Effector CD4-positive, alpha-beta T cell (primary cell): ENCODE measurements at places on chromosomes 11 and 22.

GRCh38 chr11:64292460-64293254, 1.6 kb downstream of the KCNK4 start:
- DNase-seq = no peak

- DNase-seq = no peak
These were observed 13.8 kb upstream of the MIAT start for GRCh38 chr22:26643418-26644100.

GRCh38 chr11:69204246-69204940, 48.7 kb downstream of the SMIM38 start:
- DNase-seq = no peak

GRCh38 chr22:27628891-27629631, 172.5 kb downstream of the MN1 start:
- no peak for DNase-seq

DNA sequence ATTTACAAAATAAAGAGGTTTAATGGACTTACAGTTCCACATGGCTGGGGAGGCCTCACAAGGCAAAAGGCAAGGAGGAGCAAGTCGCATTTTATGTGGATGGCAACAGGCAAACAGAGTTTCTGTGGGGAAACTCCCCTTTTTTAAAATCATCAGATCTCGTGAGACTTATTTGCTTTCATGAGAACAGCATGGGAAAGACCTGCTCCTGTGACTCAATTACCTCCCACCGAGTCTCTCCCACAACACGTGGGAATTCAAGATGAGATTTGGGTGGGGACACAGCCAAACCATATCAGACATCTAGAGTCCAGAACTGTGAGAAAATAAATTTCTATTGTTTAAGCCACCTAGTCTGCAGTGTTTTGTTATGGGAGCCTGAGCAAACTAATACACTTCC, 80.8 kb downstream of the ME3 start:
- no peak for DNase-seq

- no peak for DNase-seq
These were observed 136.0 kb downstream of the CACNA1I start for GRCh38 chr22:39706376-39707140.

DNA sequence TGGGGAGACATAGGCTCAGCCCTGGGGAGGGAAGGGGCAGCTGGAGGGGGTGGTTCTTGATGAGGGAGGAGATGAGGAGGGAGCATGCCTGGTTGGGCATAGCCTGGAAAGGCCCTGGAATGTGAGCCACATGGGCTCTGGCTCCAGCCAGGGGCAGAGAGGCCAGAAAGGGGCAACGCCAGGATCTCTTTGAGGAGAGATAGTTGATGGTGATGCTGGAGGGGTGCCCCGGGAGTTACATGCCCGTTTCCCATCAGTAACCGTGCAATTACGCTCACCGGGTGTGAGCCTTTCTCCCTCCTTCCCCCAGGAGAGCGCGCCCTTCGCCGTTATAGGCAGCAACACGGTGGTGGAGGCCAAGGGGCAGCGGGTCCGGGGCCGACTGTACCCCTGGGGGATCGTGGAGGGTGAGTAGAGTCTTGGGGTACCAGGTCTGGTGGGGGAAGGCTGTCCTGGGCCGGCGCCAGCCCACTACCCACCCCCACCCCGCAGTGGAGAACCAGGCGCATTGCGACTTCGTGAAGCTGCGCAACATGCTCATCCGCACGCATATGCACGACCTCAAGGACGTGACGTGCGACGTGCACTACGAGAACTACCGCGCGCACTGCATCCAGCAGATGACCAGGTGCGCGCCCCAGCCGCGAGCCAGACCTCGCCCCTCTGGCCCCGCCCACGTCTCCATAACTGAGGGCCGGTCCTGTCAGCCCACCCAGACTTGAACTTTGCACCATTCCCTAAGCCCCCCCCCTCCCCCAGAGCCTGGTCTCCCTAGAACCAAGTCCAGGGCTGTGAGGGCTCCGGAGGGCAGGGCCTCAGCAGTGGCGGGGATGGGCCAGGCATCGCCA, 1.8 kb upstream of the GP1BB start:
- DNase-seq = no peak

DNA sequence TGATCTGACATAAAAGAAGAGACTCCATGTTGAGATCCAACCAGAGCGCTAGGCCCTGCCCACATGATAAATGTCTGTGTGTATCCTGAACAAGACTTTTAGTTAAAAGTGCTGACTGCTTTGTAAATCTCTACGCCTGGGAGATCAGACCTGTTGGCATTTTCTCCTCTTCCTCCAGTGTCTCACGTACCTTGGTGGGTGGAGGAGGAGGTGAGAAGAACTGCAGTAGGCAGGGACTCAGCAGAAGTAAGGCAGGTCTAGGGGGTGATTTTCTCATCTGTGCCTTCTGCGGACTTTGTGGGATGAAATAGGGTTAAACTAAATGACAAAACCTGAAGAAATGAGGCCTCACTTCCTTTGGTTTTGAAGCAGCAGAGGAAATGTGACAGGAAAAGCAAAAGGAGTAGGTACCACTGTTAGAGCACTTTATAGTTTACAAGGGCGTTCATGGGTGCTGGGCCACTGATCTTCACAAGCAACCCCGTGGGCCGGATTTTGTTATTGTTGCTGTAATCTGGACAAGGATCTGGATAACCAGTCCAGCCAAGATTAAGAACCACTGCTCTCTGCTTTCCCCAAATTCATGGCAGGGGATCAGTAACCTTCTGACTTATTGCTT, 36.7 kb upstream of the PLET1 start:
- no peak for DNase-seq

DNA sequence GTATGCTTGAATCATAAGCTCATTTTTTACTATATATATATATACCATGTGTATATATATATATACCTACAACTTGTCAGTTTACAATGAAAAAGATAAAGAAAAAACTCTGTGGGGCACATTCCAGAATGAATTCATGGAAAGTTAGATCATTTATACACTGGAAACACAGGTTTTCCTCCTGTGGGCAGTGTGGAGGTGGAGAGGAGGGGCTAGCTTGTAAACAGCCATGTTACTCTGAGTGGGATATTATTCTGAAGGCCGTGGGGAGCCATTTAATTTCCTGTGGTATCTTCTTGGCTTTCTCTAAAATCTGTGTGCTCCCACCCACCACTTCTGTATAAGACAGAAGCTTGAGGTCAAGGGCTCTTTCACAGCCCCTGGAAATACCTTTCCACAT, 273.4 kb upstream of the MTNR1B start:
- DNase-seq = no peak

GRCh38 chr11:31806928-31807798, 4.0 kb downstream of the PAX6 start:
- no peak for DNase-seq

DNA sequence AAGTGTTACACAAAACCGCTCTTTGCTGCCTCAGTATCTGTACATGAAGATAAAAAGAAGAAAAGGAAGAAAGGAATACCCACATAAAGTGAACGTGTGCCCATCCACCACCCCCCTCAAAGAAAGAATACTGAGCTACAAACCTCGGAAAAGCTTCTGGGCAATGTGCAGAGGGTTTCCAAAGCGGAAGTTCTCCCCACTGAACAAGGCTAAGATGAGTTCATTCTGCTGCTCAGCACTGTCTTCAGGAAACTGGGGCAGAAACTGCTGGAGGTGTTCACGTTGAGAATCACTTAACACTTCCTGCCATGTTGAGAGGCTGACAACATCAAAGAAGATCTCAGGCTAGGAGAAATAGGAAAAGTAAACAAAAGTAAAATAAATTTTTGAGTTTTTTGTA, 6.9 kb downstream of the NFRKB start:
- DNase-seq = no peak

DNA sequence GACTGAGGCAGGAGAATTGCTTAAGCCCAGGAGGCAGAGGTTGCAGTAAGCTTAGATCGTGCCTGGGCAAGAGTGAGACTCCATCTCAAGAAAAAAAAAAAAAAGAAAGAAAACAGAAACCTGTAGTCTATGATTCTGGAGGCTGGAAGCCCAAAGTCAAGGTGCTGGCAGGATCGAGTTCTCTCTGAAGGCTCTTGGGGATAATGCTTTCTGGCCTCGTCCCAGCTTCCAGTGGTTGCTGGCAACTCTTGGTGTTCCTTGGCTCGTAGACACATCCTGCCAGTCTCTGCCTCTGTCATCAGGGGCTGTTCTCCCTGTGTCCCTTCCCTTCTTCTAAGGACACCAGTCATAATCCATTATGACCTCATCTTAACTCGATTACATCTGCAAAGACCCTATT, 16.8 kb upstream of the CCDC86 start:
- no peak for DNase-seq

DNA sequence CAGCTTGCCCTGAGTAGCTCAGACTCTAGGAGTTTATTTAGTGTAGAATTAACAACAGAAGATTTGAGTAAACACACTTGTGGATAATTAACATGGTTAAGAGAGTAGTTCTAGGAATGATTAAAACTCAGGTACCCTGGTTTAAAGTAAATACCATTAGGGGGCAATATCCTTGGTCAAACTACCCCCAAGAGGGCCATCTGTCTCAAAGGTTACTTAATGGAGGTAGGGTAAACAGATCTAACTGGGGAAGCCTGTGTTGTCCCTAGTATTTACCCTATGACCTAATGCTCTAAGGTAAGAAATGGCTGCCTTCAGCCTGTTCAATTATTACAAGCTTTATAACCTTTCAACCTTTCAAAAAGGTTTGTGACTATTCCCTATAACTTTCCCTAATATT, 10.6 kb upstream of the GLYATL1 start:
- no peak for DNase-seq

DNA sequence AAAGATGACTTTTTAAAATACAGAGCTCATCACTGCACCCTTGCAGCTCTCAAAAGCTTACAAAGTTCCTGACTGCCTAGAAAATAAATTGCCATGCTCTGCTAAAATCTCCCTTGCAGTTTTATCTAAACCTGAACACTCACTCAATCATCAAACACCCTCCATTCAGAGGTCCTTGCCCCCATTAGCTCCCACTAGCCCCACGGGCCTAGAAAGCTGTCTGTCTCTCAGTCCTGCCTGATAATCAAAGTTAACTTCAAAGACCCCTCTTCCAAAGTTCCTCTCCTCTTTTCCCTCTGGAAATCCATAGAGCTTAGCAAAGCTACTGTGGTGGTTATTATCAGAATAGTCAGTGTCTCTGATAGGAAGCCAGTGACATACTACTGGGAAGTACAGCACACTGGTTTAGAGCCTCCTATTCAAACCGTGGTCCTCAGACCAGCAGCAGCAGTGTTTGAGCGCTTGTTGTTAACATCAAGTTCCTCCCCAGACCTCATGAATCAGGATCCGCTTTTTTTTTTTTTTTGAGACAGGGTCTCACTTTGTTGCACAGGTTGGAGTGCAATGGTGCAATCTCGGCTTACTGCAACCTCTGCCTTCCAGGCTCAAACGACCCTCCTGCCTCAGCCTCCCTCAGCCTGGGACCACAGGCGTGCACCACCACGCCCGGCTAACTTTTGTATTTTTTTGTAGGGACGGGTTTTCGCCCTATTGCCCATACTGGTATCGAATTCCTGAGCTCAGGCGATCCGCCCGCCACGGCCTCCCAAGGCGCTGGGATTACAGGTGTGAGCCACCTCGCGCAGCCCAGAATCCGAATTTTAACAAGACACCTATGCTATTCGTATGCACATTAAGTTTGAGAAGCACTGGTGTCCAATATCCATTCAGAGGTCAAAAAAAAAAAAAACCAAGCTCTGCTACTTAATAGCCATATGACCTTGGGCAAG, 1.2 kb downstream of the NDUFC2 start:
- DNase-seq = no peak

DNA sequence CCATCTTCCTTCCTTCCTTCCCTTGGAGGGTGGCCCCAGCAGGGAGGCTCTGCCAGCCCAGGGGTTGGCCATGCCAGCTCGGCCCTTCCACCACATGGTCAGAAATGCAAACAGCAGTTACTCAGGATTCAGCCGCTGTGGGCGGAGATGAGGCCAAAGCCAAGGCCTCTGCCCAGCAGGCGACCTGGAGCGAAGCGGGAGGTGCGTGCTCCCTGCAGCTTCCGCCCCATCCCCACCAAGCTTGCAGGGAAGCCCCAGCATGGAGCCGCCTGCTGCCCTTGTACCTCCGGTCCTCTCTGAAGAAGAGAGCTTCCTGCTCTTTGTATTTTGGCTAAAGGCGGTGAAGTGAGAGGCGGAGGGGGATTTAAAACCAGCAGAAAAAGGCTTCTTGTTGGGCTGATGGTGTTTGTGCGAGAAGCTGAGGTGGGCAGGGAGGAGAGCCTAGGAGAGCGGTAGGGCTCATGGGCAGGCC, 50.4 kb downstream of the ANO1 start:
- DNase-seq = no peak

DNA sequence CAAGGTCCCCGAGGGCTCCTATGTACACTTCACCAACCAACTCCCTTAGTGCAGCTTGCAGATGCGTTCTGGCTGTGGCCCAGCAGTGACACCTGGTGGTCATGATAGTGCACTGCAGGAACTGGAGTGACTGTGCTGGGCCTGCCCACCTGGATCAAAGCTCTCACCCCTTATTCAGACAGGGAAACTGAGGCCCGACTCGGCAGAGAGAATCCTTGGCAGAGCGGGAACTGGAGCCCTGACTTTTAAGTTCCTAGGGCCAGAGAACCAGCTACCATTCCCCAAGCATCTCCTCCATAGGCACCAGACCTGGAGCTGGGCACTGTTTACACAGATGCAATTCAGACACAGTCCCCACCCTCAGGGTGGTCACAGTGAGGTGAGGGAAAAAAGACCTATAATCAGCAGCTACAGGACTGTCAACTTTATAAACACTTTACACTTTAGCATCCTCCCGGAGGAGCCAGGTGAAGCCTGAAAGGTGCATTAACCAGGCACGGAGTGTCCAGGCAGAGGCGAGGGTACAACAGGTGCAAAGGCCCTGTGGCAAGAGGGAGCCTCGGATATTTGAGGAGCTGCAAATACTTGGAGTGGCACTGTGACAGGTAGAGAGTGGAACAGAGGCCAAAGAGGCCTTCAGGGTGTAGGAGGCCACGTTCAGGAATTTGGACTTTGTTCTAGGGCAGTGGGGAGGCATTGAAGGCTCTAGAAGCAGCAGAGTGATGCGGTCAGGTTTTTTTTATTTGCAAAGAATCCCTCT, 22.0 kb downstream of the RHBDD3 start:
- DNase-seq = peak; percentile 49

DNA sequence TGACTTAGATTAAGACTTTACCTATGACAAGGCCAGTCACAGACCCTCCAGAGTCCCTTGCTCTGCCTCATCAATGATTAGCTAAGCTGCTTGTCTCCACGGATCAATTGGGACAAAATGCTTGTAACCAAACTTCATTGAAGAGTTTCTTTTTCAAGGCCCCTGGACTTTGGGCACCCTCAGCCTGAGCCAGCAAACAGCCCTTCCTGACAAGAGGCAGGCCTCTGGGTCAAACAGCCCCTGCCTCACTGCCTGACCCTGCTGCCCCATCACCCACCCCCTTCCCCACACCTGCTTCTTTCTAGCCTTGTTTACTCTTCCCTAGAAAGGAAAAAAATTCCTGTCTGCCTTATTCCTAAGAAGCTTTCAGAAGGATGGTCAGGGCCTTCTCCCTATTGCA, 26.3 kb upstream of the CDON start:
- DNase-seq = no peak

GRCh38 chr11:2325719-2326118, 23.9 kb downstream of the TSPAN32 start:
- no peak for DNase-seq

GRCh38 chr22:31950226-31950625, 5.9 kb downstream of the YWHAH start:
- no peak for DNase-seq

GRCh38 chr11:69135420-69136363, 20.0 kb upstream of the SMIM38 start:
- no peak for DNase-seq
